ENCODE measurements at places on chromosomes 2 and 18. TPM values are rescaled to one million over a fixed set of nuclear protein-coding genes. Genes with fewer than 3 reads are reported as not detected.

FAP gene
- 5.6 TPM for polyA plus RNA-seq

SYT4 gene
- polyA plus RNA-seq = 1.2 TPM

MYO5B gene
- 31.8 TPM for polyA plus RNA-seq

NEU2 gene
- polyA plus RNA-seq = not detected

CYP27A1 gene
- 30.2 TPM for polyA plus RNA-seq

Measured in testis (tissue), 5 donors.